Activated CD8-positive, alpha-beta T cell treated with anti-CD3 and anti-CD28 coated beads for 36 hours (primary cell): ENCODE measurements at places on chromosomes 11 and 22. TPM values are rescaled to one million over a fixed set of nuclear protein-coding genes. Genes with fewer than 3 reads are reported as not detected.

DNA sequence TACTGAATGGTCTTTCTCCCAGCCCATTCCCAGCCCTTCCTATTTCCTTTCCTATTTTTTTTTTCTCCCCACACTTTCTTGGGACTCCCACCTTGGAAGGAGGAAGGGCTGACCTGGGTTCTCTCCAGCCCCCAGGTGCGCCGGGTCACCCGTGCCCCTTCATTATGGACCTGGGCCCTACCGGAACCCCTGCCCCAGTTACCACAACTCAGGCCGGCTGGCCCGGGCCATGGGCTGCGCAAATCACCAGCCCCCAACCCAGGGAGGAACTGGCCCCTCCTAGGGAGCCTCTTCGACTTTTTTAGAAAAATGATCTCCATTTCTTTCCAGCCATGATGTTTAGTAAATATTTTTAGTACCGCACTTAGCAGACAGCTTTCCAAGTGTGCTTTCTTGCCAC, 62.2 kb downstream of the MORC2 start:
- no peak overlapping the region for H3K27ac ChIP-seq
- DNase-seq: no peak
- peaks cover 4% of the 10 kb centered on the region for H3K4me1 ChIP-seq
- H3K4me3 ChIP-seq: no peak overlapping the region
- H3K27me3 ChIP-seq: no peaks in the 10 kb centered on the region

DNA sequence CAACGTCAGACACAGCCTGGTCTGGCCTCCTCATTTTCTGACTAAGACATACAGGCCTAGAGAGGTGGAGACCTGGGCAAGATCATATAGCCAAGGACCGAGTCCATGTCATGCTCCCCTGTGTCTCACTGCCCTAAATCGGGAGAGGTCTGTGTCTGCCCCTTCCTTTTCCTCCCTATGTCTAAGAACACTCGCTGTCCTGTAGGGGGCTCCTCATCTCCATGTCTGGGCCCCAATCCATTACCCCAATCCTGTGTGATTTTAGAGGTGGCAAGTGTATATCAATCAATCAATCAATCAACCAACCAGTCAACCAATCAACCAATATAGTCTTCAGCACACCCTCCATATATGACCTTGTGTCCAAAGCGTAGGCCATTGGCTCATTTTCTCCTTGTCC, 125.7 kb downstream of the KIRREL3 start:
- no peaks in the 10 kb centered on the region for H3K36me3 ChIP-seq
- H3K4me1 ChIP-seq: no peaks in the 10 kb centered on the region
- no peak overlapping the region for H3K4me3 ChIP-seq
- no peaks in the 10 kb centered on the region for H3K27me3 ChIP-seq
- no peak overlapping the region for H3K27ac ChIP-seq
- no peak for DNase-seq

- peaks cover 2% of the 10 kb centered on the region for H3K27me3 ChIP-seq
- H3K4me1 ChIP-seq: no peaks in the 10 kb centered on the region
- H3K4me3 ChIP-seq: no peak overlapping the region
- H3K36me3 ChIP-seq: no peaks in the 10 kb centered on the region
Observed at GRCh38 chr11:119493712-119494111, 70.7 kb upstream of the THY1 start.

DNA sequence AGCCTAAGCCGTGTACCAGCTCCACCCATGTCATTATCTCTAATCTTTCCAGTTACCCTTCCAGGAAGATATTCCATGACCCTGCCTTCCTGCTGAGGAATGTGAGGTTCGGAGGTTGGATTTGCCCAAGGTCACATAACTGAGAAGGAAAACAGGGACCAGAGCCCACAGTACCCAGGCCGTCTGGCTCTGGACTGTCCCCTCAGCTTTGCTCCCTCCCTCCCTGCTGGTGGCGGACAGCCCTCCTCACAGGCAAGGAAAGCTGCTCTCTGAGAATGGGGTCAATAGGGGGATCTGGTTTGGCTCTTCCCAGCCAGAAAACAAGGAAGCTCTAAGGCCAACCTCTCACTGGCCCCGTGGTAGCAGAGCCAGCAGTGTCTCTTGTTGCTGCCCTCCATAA, 63.3 kb downstream of the SYN3 start:
- no peaks in the 10 kb centered on the region for H3K4me1 ChIP-seq
- peaks cover 1% of the 10 kb centered on the region for H3K27me3 ChIP-seq

DNA sequence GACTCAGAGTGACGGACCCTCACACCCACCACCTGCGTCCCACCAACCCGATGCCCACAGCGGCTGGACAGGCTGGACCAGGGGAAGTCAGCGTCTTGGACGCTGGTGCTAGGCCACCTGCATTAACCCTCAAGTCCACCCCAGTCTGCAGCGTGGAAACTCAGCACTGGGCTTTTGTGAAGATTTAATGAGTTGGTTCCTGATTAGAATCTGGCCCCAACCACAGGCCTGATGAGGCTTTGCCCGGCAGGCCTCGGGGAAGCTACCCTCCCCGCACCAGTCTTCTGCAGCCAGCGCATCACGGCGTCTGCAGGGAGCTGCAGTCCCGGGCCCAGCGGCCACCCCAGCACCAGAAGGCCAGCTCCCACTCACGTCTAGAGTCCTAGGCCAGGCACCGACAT, 101.0 kb downstream of the BRD1 start:
- H3K27me3 ChIP-seq: peaks cover 27% of the 10 kb centered on the region
- peaks cover 13% of the 10 kb centered on the region for H3K4me1 ChIP-seq
- H3K36me3 ChIP-seq: no peaks in the 10 kb centered on the region

- no peak overlapping the region for H3K27ac ChIP-seq
- no peak for DNase-seq
- no peaks in the 10 kb centered on the region for H3K27me3 ChIP-seq
- H3K4me1 ChIP-seq: no peaks in the 10 kb centered on the region
Observed at GRCh38 chr11:23668324-23668723, 808.0 kb upstream of the CCDC179 start.

DNA sequence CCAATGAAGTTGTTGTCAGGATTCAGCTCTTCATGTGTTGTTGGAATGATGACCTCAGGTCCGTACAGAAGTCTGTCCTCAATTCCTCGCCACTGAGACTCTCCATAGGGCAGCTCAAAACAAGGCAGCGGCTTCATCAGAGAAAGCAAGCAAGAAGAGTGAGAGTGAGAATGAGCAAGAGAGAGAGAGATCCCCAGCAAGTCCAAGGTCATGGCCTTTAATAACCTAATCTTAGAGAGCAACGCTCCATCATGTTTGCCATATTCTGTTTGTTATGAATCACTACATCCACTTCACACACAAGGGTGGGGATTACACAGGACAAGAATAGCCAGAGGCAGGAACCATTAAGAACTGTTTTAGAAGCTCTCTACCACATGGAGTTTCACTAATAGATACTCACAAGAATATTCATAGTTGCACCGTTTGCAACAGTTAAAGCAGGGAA, 23.3 kb upstream of the MMP7 start:
- no peak for DNase-seq
- H3K36me3 ChIP-seq: no peaks in the 10 kb centered on the region
- no peak overlapping the region for H3K27ac ChIP-seq
- no peaks in the 10 kb centered on the region for H3K4me1 ChIP-seq

DNA sequence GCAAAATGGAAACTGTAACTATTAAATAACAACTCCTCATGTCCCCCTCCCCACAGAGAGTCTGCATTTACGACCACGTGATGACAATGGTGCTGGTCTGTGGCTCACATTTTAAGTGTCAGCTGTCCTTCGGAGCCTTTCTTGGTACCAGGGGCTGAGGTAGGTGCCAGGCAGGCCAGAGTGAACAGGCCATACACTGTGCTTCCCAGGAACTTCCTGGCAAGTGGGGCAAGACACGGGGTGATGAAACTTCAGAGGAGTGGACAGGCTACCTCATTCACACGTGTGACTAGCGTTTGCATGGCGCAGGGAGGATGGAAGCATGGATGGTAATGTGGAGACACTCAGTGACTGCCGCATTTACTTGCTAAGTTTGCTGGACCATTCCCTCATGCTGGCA, 10.4 kb upstream of the YPEL1 start:
- no peak for DNase-seq
- no peaks in the 10 kb centered on the region for H3K36me3 ChIP-seq
- no peak overlapping the region for H3K27ac ChIP-seq

DNA sequence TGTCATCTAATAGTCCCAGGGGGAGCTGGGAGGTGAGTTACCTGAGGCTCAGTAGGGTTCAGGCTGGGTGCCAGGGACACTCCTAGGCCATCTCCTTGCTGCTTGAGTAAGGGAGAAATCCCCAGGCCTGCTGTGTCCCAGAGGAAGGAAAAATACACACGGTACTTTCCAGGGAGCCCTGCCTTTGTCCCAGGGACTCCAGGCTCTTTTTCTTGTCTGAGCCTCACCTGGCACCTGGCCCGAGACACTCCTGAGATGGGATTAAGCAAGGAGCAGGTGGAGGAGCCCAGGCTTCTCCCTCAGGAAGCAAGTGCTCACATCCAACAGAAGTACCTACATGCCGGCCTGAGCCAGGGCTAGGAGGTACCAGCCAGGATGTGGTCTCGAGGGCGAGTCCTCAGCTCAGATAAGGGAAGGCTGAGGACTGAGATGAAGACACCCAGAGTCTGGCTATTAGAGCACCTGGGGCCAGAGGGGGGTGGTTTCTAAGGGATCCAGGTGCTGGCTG, 899 bp upstream of the KLHDC7B start:
- H3K36me3 ChIP-seq: peaks cover 2% of the 10 kb centered on the region
- H3K4me1 ChIP-seq: peaks cover 53% of the 10 kb centered on the region
- peak overlapping the region; percentile 80 for H3K27ac ChIP-seq
- H3K4me3 ChIP-seq: peak overlapping the region; percentile 38
- H3K27me3 ChIP-seq: no peaks in the 10 kb centered on the region

DNA sequence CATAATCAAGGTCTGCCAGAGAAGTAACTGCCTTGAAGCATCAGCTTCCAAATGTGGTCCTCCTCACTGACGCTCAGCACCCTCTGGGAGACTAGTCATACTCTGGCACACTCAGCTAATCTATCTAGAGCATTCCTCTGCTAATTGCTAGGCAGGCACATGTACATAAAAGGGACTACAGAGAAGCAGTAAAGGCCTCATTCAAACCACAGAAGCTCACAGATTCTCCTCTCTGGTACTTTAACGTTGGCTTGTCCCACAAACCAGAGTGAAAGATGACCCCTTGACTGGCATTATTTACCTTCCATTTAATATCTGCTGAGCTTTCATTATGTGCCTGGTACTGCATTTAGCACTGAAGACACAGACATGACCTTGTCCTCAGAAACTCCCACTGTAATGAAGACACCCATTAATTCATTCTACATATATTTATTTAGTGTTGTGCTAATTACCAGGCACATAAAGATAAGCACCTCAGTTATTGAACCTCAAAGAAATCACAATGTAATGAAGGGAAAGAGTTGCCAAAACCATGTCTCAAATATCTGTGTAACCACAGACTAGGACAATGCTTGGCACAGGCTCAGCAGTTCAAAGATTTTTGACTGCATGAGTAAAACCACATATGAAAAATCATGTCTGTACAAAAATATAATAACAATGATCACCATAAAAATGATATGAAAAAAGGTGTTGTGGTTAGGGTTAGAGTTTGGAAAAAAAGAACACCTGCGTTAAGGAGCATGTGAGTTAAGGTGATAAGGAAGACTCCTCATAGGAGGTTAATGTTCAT, 550.4 kb downstream of the DLG2 start:
- no peaks in the 10 kb centered on the region for H3K4me1 ChIP-seq
- H3K27me3 ChIP-seq: no peaks in the 10 kb centered on the region
- no peak overlapping the region for H3K4me3 ChIP-seq
- no peak overlapping the region for H3K27ac ChIP-seq
- H3K36me3 ChIP-seq: no peaks in the 10 kb centered on the region

DNA sequence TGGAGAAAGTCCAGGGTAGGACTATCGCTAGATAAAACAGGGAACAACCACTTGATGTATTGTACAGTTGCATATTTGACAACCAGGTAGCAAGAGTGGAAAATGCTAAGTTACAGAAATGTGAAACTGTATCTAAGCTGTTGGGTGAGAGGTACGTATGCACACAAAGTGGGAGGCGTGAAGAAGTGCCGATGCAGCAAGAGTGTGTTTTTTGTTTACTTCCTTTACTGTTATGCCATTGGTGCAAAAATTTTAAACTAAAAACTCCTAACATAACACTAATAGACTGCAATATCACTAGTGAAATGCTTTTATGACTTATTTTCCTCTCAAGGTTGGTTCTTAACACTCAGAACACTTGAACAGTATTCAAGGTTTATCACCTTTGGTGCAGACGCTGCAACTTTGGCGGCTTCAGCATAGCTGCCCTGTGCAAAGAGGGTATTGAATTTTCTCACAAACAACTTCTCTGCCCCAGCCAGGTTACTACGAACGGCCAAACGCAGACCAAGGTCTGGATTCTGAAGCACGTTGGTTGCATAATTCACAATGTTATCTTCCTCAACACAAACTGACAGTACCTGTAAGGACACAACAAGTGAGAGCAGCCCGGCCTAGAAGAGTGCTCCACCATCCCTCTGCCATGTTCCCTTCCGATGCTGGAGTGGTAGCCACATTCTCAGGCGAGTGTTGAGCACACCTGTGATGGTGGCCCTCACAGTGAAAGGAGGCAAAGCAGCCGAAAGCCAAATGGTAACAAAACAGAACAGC, 55.8 kb upstream of the SLC25A1 start:
- H3K27ac ChIP-seq: no peak overlapping the region
- H3K27me3 ChIP-seq: peaks cover 2% of the 10 kb centered on the region
- no peak for DNase-seq

- H3K36me3 ChIP-seq: no peaks in the 10 kb centered on the region
- no peak overlapping the region for H3K27ac ChIP-seq
- H3K4me3 ChIP-seq: no peak overlapping the region
Observed at GRCh38 chr22:49437356-49437755, 390.3 kb downstream of the BRD1 start.

GRCh38 chr22:38952281-38952993, 5.0 kb upstream of the APOBEC3A start:
- no peak overlapping the region for H3K4me3 ChIP-seq
- H3K36me3 ChIP-seq: no peaks in the 10 kb centered on the region
- peaks cover 12% of the 10 kb centered on the region for H3K27me3 ChIP-seq
- DNase-seq: no peak
- H3K27ac ChIP-seq: peak overlapping the region; percentile 34

GRCh38 chr22:33891992-33892391, 28.3 kb downstream of the LARGE1 start:
- H3K27me3 ChIP-seq: no peaks in the 10 kb centered on the region
- H3K27ac ChIP-seq: no peak overlapping the region
- H3K4me3 ChIP-seq: no peak overlapping the region
- no peak for DNase-seq
- H3K4me1 ChIP-seq: no peaks in the 10 kb centered on the region

GRCh38 chr22:50209893-50210292, 9.1 kb downstream of the SELENOO start:
- peak; percentile 83 for DNase-seq
- H3K4me3 ChIP-seq: no peak overlapping the region
- H3K27ac ChIP-seq: peak overlapping the region; percentile 44
- H3K36me3 ChIP-seq: peaks cover 16% of the 10 kb centered on the region
- H3K27me3 ChIP-seq: no peaks in the 10 kb centered on the region

ZFP91 gene
- 37.2 TPM for total RNA-seq

MAPK8IP1 gene
- 1.4 TPM for total RNA-seq

C11orf21 gene
- total RNA-seq: 2.2 TPM

APOA4 gene
- not detected for total RNA-seq

ABCC8 gene
- not detected for total RNA-seq

SERPING1 gene
- total RNA-seq: not detected

OR52A1 gene
- total RNA-seq: not detected

OPCML gene
- not detected for total RNA-seq
